IMR-90 (cell line): ENCODE measurements at places on chromosomes 12 and 14. TPM values are rescaled to one million over a fixed set of nuclear protein-coding genes. Genes with fewer than 3 reads are reported as not detected.

Gene TAS2R7
- not detected in 2 replicates for total RNA-seq

- DNase-seq: no peak
Measured at GRCh38 chr12:3607039-3607720, 116.2 kb downstream of the PRMT8 start.

DNA sequence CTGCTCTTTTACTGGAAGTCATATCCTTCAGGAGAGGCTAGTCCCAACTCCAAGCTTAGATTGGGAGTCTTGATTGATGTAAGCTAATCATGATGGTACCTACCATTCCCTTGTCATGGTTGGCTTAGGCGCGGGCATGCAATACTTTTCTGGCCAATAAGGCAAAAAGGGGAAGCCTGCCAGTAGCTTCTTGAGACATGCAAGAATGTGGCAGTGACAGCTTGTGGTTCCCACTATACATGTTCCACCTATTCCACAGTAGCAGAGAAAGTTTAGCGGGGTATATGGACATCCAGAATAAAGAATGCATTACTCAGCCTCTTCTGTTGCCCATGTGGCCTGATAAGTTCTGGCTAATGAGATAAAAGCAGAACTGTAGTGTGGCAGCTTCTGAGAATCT is 55.0 kb downstream of the AP5M1 start:
- DNase-seq: no peak

DNA sequence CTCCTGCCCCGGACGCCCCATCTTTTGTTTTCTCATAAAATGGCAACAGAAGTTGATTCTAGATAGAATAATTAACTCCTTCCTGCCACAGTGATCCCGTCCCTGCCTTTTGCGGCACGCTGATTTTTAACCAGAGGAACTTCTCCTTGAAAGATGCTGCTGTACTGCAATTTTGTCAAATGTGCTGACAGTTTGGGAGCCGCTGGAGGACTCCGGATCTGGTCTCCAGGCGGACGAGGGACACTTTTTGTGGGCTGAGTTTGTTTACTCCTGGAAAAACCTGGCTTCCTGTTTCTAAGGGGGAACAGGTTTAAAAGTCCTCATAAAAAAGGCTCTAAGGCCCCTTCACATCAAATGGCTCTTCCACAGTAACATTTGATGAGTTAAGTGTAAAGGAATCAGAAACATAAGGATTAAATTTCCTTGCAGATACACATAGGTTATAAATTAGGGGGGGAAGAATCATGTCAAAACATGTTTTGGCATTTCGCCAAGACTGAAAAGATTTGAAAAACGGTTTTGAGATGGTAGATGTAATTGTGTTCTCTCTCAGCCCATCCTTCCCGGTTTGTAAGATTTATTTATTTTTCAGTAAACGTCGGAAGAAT is 15.5 kb downstream of the FZD10 start:
- DNase-seq: no peak

DNA sequence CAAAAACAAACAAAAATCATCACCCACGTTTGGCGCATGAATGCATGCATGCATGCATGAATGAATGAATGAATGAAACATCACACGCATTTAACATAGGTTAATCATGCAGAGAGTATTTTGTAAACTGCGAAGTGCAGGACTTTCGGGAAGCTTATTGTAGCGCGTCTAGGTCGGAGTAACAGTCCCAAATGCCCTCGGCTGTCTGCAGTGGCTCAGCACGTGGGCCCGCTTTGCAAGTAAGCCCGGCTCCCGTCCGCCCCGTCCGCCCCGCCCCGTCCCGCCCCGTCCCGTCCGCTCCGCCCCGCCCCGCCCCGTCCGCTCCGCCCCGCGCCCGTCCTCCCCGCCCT is 263 bp upstream of the IFT81 start:
- no peak for DNase-seq
